ENCODE measurements at places on chromosomes 4 and X.

DNA sequence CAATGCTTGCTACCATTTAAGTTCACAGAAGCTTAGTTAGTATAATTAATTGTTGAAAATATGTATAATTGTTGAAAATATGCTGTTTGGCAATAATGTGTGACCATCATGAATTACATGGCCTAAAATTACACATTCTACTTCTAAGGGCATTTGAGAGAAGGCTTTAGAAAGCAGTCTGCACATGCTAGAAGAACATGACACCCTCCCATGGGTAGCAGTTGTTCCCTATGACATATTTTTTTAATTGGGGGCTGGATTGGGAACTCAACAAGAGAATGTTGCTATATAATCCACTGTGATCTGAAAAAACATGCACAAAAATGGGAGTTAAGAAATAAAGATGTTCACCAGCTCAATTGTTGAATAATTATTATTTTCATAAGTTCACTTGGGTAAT lies 331.4 kb downstream of the ARHGAP24 start:
- no peak for DNase-seq

DNA sequence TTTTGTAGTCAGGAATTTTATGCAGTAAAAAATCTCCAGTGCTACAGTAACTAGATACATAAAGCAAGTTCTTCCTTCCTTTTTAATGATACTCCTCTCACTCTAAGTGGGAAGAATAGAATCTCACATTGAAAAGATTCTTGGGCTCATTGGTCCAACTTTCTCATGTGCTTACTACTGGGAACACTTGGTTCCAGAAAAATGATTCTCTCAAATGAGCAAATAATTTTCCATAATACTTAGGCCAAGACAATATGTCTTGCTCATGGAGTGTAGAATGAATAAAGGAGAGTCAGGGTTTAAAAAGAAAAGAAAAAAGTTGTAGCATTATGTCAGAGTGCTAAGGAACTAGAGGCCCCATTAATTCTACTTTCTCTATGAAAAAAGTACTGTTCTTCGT lies 197.8 kb downstream of the RASL11B start:
- DNase-seq = no peak

GRCh38 chr4:39446483-39446841 lies 12.3 kb downstream of the RPL9 start:
- no peak for DNase-seq

GRCh38 chr4:102341201-102341600 lies 4.1 kb downstream of the SLC39A8 start:
- DNase-seq = no peak

- no peak for DNase-seq
Measured at GRCh38 chrX:153456161-153456560, 10.3 kb upstream of the TREX2 start.

- no peak for DNase-seq
Measured at GRCh38 chrX:39739585-39739984, 358.2 kb downstream of the BCOR start.

GRCh38 chrX:135324463-135324862 lies 15.2 kb downstream of the ETDC start:
- DNase-seq = no peak

DNA sequence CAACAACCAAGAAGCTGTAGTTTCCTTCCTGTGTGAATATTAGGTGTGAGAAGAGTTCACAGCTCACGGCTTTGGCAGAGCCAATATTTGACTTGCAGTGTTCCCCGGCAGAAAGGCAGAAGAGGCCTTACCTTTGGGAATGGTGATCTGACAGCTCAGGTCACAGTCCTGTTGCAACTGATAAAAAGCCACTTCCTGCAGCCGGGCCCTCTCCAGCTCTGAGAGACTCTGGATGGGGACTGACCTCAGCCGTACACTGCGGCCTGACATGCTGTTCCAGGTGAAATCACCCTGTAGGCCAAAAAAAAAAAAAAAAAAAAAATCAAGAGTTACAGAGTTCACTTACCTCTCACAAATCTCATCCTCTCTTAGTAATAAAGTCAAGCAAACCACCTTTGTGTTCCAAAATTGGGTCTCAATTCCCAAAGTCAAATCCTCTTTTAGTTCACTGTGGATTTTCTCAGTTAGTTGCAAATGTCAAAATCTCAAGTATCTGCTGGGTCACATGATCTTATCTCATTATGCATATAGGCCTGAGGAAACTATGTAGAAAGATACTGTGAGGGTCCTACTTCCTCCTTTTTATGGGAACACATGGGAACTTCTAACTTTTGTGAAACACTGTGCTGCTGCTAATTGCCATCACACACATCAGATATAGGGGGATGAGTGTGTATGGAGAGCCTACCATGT lies 38.6 kb upstream of the AMELX start:
- DNase-seq = no peak

- no peak for DNase-seq
Measured at GRCh38 chr4:1039493-1040343, 28.3 kb downstream of the FGFRL1 start.

GRCh38 chrX:116111934-116112595 lies 58.5 kb upstream of the AGTR2 start:
- no peak for DNase-seq

GRCh38 chr4:109205186-109205585 lies 97.3 kb downstream of the COL25A1 start:
- DNase-seq = no peak

DNA sequence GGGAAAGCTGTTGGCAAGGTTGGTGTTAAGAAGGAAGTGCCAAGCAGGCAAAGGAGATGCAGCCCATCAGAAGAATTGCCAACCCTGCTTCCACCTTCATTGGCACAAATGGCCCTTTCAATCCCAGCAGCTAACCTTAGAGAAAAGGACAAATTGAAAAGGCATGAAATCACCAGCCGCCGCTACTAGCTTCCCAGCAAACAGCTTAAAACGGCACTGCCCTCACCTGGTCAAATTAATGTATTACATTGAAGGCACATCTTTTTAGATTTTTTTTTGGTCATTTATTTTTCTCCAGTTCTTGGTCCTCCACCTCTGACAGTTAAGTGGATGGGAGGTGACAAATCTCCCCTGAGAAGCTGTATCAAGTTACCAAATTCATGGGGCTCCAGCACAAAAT lies 51.0 kb upstream of the NHSL2 start:
- DNase-seq = peak; percentile 27

DNA sequence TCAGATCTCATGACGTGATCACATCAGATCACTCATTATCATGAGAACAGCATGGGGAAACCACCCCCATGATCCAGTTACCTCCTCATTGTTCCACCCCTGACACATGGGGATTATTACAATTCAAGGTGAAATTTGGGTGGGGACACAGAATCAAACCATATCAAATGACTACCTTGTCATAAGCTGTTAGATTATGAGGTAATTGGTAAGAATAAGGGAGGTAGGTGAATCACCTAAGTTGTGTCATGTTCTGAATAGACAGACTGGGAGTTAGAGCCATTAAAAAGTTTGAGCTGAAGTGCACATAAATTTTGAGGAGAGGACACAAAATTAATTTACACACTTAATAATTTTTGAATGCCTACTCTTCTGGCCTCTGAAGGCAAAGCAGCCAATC lies 24.7 kb downstream of the SLC9B1 start:
- no peak for DNase-seq

GRCh38 chrX:153595859-153596857 lies 2.8 kb downstream of the CCNQ start:
- DNase-seq = no peak

DNA sequence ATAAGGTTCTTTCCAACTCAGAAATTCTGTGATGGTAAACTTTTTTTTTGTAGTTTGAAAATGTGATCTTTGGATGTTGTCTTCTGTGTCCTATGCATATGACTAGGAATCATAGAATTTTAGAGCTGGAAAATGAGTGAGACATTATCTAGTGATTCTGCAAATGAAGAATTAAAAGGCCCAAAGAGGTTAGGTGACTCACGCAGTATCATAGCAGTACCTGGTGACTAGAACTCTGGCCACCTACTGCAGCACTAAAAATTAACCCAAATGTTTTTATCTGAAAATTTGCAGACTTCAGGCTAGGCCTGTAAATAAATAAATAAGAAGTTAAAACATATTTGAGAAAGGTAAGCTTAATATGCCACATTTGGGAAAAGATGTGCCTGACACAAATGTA lies 52.8 kb downstream of the NFKB1 start:
- no peak for DNase-seq

GRCh38 chr4:88320224-88320779 lies 35.9 kb upstream of the PPM1K start:
- peak; percentile 85 for DNase-seq

- DNase-seq = no peak
Measured at GRCh38 chr4:140635606-140636005, 66.8 kb upstream of the UCP1 start.

DNA sequence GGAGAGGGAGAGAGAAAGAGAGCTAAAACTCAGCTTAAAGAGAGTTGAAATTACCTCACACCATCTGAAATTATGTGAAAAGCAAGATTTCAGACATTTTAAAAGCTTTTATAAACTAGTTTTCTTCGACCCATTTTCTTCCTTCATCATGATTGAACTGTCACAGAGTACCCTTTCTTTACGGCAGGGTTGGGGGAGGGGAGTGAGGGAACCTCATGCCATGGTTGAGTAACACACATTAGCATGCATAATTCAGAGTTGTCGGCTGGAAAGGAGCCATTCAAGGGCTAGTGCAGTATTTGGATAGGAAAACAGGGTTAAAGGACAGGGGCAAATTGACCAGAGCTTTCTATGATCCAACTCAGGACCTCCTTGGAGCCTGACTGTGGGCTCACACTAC lies 46.2 kb downstream of the PCDH19 start:
- no peak for DNase-seq

GRCh38 chr4:140233791-140234696 lies 80.1 kb upstream of the MAML3 start:
- no peak for DNase-seq

DNA sequence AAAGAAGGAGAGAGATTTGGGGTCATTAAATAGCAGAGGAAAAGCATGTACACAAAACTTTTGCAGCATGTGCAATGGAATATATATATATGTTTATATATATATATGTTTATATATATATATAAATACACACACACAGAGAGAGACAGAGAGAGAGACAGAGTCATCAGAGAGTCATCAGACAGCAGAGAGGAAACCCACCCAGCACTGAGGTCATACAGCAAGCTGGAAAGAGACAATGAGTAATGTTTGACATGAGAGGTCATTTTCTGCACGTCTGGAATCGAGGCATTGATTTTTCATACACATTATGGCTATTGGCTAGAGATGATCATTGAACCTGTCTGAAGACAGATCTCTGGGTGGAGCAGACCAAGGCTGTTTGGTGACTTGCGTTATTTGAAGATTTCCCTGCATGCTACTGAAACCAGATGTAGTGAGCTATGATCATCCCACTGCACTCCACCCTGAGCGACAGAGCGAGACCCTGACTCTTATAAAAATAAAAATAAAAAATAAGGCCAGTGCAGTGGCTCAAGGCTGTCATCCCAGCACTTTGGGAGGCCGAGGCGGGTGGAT lies 48.8 kb upstream of the SHOX start:
- DNase-seq = no peak

DNA sequence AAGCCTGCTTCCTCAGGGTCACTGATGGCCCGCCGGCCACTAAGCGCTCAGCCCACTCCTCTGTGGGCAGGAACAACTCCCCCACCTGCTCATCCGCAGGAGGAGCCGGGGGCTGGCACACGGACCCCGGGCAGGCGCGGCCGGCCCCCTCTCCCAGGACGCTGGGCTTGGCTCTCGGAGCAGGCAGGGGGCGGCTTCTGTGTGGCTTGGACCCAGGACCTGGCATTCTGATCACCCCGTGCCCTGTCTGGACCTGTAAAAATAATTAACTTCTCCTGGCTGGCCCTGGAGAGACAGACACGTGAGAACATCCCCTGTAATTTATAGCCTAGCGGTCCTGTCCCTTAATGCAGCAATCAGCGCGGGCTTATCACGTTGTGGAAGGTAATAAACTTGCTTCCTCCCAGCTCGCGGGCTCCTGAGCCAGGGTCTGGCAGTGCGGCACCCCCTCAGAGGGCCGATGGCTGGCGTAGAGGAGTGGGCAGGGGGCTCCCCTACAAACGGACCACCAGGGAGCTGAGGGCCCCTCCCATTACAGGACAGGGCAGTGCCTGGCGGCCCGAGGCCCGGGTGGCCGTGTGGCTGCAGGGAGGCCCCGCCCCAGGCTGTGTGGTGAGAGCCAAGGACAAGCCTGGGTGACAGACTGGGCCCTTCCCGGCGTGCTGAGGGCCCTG lies 84.5 kb upstream of the NKX1-1 start:
- no peak for DNase-seq

DNA sequence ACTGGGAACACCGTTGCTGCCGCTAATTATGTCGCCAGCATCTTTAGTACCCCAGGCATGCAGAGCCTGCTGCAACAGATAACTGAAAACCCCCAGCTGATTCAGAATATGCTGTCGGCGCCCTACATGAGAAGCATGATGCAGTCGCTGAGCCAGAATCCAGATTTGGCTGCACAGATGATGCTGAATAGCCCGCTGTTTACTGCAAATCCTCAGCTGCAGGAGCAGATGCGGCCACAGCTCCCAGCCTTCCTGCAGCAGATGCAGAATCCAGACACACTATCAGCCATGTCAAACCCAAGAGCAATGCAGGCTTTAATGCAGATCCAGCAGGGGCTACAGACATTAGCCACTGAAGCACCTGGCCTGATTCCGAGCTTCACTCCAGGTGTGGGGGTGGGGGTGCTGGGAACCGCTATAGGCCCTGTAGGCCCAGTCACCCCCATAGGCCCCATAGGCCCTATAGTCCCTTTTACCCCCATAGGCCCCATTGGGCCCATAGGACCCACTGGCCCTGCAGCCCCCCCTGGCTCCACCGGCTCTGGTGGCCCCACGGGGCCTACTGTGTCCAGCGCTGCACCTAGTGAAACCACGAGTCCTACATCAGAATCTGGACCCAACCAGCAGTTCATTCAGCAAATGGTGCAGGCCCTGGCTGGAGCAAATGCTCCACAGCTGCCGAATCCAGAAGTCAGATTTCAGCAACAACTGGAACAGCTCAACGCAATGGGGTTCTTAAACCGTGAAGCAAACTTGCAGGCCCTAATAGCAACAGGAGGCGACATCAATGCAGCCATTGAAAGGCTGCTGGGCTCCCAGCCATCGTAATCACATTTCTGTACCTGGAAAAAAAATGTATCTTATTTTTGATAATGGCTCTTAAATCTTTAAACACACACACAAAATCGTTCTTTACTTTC lies 1.8 kb downstream of the UBQLN2 start:
- peak; percentile 20 for DNase-seq

DNA sequence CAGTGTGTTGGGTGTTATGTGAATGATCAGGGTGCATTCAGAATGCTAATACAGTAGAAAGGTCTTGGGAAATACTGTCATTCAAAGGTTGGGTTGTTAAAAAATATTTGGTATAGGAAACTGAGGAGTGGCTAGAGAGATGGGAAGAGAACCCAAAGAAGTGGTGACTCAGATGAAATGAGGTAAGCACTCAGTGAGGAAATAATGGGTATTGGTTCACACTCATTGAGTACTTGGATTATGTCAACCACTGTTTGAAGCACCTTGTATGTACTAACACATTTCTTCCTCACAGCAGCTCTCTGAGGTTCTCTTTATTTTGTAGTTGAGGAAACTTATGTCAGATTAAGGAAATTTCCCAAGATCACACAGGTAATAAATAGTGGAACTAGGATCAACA lies 40.8 kb upstream of the NUDT6 start:
- DNase-seq = no peak

GRCh38 chr4:55458164-55458563 lies 62.4 kb downstream of the TMEM165 start:
- DNase-seq = no peak
